ENCODE measurements at places on chromosomes 3 and 15.

- no peak for DNase-seq
Observed at GRCh38 chr15:82567661-82568060, 27.4 kb upstream of the RPS17 start.

DNA sequence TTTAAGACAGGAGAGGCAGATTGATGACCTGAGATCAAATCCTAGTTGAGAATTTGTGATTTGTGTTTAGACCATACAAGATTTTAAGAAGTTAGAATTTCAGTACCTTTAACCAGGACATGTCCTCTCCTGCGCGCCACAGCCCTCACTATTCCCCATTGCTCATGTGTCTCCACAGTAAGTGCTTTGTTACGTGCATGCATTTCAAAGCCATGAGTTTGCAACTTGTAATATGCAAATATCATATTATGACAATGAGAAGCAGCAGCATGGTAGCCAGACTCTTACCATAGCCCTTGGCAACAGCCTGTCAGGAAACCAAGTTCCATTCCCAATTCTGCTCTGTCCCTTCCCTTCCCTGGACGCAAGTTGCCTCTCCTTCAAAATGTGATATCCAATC is 73.3 kb upstream of the ATP13A5 start:
- no peak for DNase-seq

DNA sequence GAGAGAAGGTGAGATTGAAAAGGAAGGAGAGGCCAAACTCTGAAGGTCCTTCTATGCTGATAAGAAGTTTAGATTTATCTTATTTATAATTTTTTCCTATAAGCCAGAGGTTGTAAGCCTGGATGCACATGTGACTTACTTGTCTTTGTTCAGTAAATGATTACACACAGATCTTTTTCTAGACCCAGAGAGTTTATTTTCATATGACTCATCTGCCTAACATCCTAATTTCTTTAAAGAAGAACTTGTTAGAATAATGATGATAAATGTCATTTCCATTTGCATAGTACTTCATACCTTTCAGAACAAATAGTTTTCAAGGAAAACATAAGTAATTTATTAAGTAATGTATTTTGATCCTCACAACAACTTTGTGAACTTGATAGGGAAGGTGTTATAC is 434.8 kb upstream of the DPH6 start:
- no peak for DNase-seq

GRCh38 chr15:80849308-80849707 is 70.1 kb downstream of the CEMIP start:
- no peak for DNase-seq

GRCh38 chr15:37900326-37901221 is 33.9 kb upstream of the TMCO5A start:
- no peak for DNase-seq

- DNase-seq, result no peak
Observed at GRCh38 chr15:62874959-62875625, 167.5 kb upstream of the TPM1 start.

DNA sequence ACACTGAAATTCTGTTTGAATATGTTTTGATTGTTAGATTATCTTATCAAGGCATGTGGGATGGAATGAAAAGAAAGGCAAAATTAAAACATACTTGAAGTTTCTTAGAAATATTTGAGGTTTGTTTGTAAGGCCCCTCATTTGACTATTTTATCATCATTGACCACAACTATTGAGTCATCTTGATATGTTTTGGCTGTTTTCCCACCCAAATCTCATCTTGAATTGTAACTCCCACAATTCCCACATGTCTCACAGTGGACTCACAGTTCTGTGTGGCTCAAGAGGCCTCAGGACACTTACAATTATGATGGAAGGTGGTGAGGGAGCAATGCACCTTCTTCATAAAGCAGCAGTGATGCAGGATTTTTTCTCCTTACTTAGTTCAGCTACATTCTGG is 917.1 kb downstream of the PLOD2 start:
- no peak for DNase-seq

DNA sequence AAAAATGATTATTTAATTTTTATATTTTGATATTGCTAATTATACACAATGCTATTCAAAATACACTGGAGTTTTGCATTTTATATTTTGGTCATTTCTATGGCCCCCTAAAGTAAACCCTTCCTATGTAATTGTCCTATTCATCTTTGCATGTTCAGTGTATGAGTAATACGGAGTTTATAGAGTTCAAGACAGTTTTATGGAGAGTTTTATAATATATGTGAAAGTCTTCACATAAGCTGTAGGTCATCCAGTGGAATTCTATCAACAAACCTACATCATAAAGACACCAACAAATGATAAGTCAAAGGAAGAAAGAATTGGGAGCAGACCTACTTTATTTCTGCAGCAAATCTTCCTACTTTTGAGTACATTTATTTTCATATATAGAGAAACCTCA is 1200.4 kb upstream of the EPHA6 start:
- DNase-seq, result no peak

- DNase-seq, result no peak
Observed at GRCh38 chr3:193978030-193978429, 157.9 kb upstream of the HES1 start.

- no peak for DNase-seq
Observed at GRCh38 chr15:78276064-78276943, 11.9 kb downstream of the DNAJA4 start.

- no peak for DNase-seq
Observed at GRCh38 chr15:63094495-63094931, 27.1 kb upstream of the LACTB start.

- DNase-seq, result no peak
Observed at GRCh38 chr3:153972862-153973261, 148.3 kb upstream of the ARHGEF26 start.

DNA sequence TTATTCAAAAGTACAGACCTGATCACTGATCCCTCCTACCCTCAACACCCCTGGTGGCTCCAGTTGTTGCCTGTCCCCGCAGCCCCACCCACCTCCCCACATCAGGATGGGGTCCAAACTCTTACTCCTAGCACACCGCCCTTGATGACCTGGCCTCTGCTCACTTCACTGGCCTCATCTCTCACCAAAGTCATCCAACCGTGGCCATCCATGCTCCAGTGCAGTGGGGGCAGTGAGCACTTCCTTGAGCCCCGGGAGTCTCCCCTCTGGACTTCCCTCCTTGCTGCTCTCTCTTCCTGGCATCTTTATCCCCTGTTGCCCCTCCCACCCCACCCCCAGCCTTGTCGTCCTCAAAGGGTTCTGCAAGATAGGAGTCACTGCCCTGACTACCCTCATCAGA is 191.1 kb downstream of the CACNA2D3 start:
- no peak for DNase-seq

- DNase-seq, result no peak
Observed at GRCh38 chr3:43323541-43323940, 37.2 kb downstream of the SNRK start.

DNA sequence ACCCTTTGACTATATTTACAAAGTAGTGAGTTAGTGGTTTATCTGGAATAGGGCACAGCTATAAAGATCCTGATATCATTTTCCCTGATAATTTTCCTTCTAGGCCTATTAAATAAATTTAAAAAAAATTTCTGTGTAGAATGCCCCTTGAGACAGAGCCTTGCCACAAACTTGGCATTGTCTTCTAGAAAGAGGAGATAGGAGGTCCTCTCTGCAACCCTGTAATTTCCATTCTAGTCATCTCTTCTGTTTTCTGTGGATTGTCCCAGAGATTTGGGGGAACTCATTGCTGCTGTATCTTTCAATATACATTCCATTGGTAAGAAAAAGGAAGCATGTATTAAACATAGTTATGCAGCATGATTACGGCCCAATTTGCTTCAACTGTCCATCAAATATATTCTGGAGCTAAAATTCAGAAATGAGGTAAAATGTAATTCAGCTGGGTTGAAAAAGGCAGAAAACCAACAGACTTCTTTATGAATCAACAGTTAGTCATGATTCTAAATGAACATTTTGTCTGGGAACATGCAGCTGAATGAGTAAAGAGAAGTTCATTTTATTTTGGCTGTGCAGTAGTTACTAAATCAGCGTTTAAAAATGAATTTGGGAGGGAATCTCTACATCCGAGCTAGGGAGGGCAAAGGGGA is 401.1 kb downstream of the NAALADL2 start:
- DNase-seq, result no peak

DNA sequence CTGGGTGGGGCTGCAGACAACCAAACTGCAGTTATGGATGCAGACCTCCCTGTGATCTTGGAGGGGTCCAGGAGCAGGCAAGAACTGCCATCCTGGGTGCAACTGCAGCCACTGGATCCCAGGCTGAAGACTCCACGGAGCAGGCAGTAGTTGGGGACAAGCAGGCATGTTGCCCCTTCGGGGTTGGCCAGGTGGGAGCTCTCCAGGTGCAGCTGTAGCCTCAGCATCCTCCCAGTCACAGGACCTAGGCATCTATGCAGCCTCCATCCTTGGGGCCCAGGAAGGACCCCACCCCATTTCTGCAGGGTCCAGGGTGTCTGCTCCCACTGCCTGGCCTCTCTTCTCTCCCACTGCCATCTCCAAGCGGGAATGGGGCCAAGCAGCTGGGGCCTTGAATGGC is 322.2 kb upstream of the RBMS3 start:
- no peak for DNase-seq

GRCh38 chr3:128805772-128806171 is 73.6 kb upstream of the ACAD9 start:
- DNase-seq, result no peak

DNA sequence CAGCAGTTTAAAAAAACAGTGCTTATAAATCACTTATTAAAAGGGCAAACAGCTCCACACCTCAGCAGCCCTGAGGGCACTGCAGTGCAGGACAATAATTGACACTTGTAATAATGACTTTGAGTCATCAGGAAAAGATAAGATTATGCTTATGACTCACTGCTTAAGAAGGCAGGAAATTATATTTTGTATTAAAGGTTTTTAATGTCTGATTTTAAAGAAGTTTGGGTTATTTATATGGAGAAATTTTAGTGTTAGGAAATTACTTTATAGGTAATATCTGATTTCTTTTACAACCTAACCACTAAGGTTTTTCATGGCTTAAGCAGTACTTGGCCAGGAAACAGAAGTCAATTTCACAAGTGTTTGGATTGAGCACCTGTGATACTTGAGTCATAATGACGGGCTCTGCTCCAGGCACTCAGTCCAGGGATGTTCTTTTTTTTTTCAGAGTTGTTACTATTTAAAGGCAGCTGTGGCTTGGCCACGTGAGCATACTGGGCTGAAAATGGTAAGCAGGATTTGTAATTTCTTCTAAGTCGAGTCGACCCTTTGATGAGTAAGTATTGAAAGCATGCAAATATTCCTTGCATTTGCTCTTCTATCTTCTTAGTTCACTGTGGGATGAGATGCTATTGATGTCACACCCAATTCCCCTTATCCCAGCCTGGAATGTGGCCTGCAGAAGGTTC is 21.6 kb upstream of the SLC6A20 start:
- no peak for DNase-seq

DNA sequence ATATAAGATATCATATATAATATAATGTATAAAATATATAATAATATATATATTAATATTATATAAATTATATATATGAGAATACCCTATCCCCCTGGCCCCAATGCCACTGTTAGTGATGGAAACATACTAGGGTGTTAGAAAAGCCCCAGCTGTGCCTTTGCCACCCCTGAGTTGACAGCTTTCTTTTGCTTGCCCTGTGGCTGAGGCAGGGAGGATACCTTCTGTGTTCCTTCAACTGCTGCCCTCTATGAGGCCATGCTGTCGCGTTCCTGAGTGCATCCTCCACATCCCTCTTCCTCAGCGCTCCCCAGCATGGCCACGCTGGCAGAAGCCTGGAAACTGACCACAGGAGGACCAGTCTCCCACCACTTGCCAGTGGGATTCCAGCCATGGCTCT is 26.3 kb downstream of the FAN1 start:
- DNase-seq, result no peak

- DNase-seq, result peak; percentile 82
Observed at GRCh38 chr3:126654571-126655383, at the start of gene TXNRD3. TXNRD3 (minus strand) TSS chr3:126655124.

- no peak for DNase-seq
Observed at GRCh38 chr15:42378011-42378410, 18.7 kb downstream of the CAPN3 start.

DNA sequence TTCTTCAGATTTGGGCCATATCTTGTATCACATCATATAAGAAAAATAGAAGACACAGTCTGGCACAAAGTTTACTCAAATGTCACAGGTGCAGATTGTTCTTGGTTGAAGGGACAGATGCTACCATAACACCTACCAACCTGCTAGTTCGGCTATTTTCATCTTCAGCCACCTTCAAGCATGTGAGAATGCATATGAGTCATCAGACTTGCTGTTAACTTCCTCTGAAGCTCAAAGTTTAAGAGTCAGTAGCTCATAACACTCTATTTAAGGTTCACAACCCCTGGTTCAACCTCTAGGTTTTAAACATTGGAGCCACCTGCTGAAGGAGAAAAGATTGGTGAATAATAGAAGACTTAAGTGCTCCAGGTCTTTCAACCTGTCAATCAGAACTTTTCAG is 522.8 kb downstream of the NLGN1 start:
- DNase-seq, result no peak

GRCh38 chr15:32885713-32886112 is 167.9 kb downstream of the GREM1 start:
- no peak for DNase-seq

DNA sequence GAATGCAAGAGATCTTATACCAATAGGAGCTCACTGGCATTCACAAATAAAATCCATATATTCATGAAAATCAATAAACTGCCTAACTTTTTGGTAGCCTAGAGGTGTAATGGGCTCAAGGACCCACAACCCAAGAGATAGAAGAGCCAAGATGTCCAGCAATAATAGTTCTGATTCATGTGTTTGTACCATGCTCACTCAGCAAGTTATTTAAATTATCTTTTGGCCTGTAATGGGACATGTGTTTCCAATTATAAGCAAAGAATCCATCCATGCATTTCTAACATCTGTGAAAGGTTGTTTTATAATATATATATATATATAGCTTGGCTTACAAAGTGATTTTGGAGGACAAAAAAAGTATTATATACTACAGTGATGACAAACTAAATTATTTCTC is 29.7 kb upstream of the SHC4 start:
- no peak for DNase-seq

- DNase-seq, result no peak
Observed at GRCh38 chr3:33962396-33962795, 164.0 kb downstream of the PDCD6IP start.

DNA sequence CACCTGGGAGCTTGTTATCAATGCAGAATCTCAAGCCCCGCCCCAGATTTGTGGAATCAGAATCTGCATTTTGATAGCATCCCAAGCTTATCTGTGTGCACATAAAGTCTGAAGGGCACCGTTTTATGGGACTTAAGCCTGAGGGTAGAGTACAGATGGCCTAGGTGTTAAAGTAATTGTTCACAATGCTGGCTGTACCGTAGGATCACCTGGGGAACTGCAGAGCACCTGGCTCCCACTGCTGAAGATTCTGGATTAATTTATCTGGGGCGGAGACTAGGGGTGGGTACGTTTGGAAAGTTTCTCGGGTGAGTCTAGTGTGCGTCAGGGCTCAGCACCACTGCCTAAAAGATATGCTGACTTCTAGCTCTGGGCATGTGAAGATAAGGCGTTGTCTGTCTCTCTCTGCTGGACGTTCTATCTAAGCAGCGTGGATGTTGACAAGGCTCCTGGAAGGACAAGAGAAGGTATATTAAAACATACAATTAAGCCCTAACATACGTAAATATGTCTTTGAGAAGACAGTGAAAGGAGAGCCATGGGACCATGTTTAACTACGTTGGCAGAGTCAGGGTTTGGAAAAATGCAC is 63.2 kb upstream of the RASGRP1 start:
- no peak for DNase-seq

Measured in activated CD4-positive, alpha-beta T cell treated with anti-CD3 and anti-CD28 coated beads for 24 hours (primary cell).